Stimulated activated CD4-positive, alpha-beta T cell treated with anti-CD3 and anti-CD28 coated beads, Interleukin-4, amount 100 ng/mL, for 24 hours (primary cell): ENCODE measurements at places on chromosomes 5 and 9.

GRCh38 chr5:111741278-111741677 lies 15.7 kb downstream of the NREP start:
- no peak for DNase-seq

GRCh38 chr5:44875661-44876605 lies 67.2 kb downstream of the MRPS30 start:
- peak; percentile 50 for DNase-seq

GRCh38 chr5:82707741-82708140 lies 369.5 kb downstream of the TMEM167A start:
- no peak for DNase-seq

DNA sequence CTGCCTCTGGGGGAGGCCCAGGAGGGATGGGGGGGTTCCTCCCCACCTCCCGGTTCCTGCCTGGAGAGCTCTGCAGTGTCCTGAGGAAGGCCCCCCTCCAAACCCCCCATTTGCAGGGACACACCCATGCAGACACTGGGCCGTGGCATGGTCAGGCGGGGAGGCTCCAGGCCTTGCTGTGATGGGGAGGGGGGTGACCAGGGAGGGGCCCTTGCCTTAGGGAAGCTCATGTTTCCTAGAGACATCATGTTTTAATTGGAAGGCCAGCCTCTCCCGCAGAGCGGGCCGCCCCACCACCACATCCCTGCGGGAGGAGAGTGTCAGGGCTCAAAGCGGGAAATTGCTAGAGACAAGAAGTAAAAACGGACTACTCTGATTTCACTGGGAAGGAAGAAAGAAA lies 12.0 kb downstream of the PRRX2 start:
- no peak for DNase-seq

GRCh38 chr5:36836831-36837230 lies 39.7 kb upstream of the NIPBL start:
- no peak for DNase-seq

DNA sequence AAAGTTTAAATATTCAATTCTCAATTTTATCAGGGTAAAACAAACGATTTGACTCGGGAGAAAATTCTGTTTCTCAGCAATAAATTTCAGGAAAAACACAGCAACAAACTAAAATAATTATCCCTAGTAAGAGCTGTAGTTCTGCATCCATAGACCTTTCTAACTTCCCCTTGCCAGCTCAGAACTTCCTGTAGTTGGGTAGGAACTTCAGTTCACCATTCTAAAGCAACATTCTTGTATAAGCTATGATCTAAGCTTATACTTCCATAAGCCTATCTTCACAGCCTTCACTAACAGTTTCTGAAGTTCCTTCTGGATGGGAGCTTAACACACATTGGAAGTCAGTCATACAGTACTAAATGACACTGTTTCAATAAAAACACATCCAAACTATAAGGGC lies 96.6 kb downstream of the UBAP2 start:
- DNase-seq = no peak

DNA sequence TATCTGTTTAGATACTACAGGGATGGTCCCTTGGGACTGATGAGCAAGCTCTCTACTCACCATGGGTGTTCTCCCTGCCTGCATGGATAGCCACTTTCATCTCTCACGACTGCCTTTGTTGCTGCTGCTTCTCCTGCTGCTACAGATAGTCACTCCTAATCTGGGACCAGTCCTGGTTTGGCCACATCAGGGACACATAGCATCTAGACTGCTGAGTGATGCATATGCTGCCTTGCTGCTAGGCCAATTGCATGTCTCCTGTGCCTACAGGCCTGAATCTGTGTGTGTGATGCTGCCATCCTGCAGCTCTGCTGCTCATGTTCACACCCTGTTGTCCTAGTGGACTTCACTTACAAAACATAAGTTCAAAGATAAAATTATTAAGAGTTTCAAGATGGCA lies 297.1 kb downstream of the HCN1 start:
- no peak for DNase-seq

DNA sequence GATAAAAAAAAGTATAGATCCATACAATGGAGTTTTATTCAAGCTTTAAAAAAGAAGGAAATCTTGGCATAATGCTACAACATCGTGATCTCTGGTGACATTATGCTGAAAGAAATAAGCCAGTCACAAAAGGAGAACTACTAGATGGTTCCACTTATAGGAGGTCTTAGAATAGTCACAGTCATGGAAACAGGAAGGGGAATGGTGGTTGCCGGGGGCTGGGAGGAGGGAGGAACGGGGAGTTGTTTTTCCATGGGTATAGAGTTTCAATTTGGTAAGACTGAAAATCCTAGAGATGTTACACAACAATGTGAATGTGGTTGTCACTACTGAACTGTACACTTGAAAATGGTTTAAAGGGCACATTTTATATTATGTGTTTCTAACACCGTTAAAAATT lies 94.5 kb downstream of the CFAP90 start:
- DNase-seq = no peak

GRCh38 chr5:38249812-38250211 lies 8.5 kb upstream of the EGFLAM start:
- DNase-seq = no peak

GRCh38 chr9:77743386-77743785 lies 95.3 kb upstream of the GNA14 start:
- DNase-seq = no peak

- no peak for DNase-seq
Measured at GRCh38 chr5:95042037-95042436, 242.9 kb downstream of the MCTP1 start.

- DNase-seq = no peak
Measured at GRCh38 chr9:38388283-38389223, 3.9 kb upstream of the ALDH1B1 start.

DNA sequence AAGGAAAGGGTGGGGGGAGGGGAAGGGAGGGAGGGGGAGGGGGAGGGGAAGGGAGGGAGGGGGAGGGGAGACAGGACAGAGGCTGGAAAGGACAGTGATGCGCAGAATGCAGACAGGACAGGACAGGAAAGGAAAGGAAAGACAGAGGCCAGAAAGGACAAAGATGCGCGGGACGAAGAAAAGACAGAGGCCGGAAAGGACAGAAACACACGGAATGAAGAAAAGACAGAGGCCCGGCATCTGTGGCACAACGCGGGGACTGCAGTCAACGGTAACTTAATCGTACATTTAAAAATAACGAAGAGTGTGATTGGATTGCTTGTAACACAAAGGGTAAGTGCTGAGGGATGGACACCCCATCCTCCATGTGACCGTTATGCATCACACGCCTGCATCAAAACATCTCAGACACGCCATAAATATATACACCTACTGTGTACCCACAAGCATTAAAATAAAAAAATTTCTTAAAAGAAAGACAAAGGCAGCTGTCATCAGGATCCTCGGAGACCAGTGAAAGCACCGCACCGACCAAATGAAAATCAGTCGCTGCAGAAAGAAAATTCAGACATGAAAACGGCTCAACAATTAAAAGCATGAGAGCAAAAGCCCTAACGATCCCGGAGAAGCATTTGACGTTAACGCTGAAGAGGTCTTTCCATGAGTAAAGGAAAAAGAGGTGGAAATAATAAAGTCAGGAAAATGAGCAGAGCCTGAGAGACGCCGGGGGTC lies 52.9 kb upstream of the EXOC3 start:
- no peak for DNase-seq

- DNase-seq = no peak
Measured at GRCh38 chr5:7803937-7804336, 47.0 kb downstream of the CFAP90 start.

- no peak for DNase-seq
Measured at GRCh38 chr5:159548517-159548916, 218.2 kb upstream of the IL12B start.

- DNase-seq = no peak
Measured at GRCh38 chr5:38845526-38846378, at the start of gene OSMR. OSMR (plus strand) TSS chr5:38846012; CDS start chr5:38869045, 23,033 bp downstream.

DNA sequence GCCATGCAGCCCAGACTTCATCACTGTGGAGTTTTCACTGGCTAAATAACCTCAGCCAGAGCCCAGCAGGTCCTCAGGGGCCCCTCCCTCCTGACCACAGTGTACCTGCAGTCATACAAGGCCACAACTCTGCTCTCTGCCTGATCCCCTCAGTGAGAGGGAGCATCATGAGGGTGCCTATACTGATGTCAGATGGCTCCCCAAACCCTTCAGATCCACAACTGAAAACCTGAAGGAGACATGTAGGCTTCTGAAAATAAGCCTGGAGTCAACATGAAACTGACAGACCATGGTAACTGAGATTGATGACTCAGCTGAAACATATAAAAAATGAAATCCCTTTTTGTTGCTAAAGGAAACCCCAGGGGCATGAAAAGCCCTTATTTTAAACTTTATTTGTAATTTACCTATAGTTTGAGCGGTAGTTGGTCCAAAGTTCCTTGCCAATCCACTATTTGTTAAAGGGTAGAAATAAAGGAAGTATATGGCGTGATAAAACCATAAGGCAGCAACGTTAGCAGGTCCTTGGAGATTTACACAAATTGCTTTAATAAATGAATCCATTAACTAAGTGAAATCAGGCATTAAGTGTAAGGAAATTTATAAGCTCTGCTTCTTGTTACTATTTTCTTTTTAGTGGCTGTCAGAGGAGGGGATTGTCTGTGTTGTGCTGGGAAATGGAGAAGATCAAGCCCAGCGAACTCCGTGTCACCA lies 68.3 kb downstream of the FGF1 start:
- peak; percentile 12 for DNase-seq

DNA sequence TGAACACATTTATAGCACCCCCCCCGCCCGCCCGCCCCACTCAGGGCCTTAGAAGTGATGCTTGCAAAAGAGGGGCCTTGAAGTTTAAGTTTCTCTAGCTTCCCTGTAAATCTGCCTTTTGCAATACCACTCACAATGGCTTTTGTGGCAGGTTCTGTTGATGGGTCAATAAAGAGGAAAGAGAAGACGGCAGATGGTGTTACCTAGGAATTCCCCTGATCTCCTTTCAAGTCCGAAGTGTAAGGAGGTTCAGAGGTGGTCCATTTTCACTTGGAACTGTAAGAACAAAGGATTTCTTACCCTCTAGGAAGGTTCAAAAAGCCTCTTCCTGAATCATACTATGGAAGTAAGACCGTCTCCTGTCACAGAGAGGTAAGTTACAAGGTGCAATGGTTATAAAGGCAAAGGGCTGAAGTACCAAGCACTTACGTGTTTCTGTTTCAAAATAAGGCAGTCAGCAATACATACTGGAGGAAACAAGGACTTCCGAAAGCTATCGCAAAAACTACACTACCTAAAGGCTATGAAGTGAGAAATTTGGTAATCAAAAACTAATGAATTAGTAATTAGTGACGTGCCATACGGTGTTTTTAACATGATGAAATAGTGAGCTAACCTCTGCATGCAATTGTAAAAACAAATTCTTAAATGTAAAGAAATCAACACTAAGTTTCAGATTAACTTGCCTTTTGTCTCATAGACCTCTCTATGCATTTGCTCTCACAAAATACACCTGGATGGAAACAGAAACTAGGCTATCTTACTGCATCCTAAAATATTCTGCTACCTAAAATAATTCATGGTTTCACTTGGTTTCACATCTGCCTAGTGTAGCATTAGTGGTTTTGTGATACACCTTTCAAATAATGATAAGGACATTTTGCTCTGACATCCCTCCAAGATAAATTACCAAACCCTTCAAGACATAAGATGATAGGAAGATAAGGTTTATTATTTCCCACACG lies 589.4 kb upstream of the FAM174A start:
- no peak for DNase-seq

DNA sequence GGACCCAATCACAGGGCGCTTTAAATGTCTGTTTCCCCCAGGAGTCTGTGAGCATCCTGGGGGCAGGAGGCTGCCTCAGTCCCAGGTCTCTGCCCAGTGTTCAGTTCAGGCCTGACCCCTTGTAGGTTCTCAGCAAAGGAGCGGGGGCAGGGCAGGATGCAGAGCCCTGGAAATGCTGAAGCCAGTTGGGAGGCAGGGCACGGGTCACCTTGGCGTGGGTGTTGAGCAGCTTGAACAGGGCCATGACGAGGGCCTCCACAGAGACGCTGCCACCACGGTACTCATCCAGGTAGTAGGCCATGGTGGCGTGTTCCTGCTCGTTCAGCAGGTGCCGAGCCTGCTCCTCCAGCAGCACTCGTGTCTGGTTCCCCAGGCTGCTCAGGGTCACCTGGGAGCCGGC lies 36.3 kb upstream of the AKNA start:
- no peak for DNase-seq

DNA sequence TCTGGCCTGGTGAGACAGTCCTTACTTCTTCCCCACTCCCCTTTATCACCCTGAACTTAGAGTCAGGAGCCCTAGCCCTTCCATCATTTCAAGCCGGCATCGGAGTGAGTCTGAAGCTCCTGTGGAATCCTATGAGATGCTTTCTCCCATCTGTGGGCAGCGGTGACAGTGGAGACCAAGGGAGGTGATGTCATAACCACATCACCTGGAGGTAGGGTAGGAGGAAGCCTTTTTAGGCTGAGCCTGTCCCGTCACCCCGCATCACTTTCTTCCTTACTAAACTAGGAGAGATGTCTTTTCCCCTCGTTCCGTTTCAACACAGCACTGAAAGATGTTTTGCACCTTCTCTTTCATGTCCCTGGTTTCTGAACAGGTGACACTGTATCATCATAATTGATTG lies 124.1 kb upstream of the WWC1 start:
- DNase-seq = no peak

- DNase-seq = no peak
Measured at GRCh38 chr9:87324613-87325194, 173.0 kb upstream of the DAPK1 start.

DNA sequence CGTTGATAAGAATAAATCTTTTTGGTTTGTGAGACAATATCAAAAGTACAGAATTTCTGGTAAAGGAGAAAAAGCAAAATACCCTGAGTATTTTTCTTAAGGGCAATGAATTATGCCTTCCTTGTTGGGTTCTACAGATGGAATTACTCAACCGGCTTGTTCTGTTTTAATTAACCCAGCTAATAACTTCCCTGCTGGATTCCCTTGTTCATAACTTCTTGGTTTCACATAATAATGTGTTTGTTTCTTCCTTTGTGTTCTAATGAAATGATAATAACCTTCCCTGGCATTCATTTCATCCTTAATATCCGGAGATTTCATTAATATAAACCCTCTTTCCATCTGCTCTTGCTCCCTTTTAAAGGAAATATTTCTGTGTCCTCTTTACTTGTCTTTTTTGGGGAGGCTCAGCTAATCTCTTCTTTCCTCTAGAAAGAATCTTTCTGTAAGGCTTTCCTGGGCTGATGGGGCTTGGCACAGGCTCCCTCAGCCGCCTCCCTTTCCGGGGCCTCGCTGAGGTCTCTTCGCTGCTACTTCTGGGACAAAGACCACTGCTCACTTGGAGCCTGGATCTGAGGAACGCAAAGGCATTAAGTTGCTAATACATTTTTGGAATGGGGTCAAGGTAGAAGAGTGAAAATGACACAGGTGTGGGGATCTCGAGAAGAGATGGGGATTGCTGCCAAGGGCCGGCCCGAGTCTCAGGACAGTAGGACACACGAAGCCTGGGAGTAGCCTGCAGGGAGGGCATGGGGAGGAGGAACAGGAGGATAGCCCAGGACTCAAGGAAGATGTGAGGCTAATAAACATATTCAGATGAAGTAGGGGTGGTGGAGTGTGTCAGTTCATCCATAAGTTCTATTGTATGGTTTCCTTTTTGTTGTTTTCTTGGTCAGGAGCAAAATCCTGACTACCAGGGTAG lies 118.5 kb downstream of the NRG2 start:
- DNase-seq = no peak
